ENCODE measurements at places on chromosomes 11 and 22.

- DNase-seq: no peak
- H3K27me3 ChIP-seq: no peaks in the 10 kb centered on the region
- no peak overlapping the region for H3K27ac ChIP-seq
- no peaks in the 10 kb centered on the region for H3K36me3 ChIP-seq
These were observed 34.1 kb downstream of the LMO1 start for GRCh38 chr11:8229299-8230177.

DNA sequence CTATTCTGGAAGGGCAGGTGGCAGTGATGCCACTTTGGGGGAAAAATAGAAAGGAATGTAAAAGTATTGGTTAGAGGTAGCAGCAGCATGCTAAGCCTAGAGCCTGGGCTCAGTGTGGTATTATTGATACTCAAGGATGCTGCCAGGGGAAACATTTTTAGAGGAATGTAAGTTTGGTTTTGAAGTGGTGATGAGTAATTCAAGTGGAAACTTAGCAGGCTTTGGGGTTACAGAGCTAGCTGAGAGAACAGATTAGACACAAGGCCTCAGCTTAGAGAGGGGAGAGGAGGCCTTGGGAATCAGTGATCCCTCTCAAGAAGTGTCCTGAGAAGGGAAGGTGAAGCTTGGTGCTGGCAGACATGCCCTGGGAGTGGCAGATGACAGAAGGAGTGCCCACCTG lies 32.9 kb upstream of the DDI1 start:
- no peak overlapping the region for H3K4me3 ChIP-seq
- no peaks in the 10 kb centered on the region for H3K36me3 ChIP-seq
- H3K27ac ChIP-seq: no peak overlapping the region
- H3K27me3 ChIP-seq: no peaks in the 10 kb centered on the region
- no peaks in the 10 kb centered on the region for H3K4me1 ChIP-seq

- H3K4me1 ChIP-seq: peaks cover 38% of the 10 kb centered on the region
- DNase-seq: no peak
- H3K4me3 ChIP-seq: peak overlapping the region; percentile 51
- peaks cover 2% of the 10 kb centered on the region for H3K36me3 ChIP-seq
These were observed 99.7 kb upstream of the HSD17B12 start for GRCh38 chr11:43580735-43581369.

DNA sequence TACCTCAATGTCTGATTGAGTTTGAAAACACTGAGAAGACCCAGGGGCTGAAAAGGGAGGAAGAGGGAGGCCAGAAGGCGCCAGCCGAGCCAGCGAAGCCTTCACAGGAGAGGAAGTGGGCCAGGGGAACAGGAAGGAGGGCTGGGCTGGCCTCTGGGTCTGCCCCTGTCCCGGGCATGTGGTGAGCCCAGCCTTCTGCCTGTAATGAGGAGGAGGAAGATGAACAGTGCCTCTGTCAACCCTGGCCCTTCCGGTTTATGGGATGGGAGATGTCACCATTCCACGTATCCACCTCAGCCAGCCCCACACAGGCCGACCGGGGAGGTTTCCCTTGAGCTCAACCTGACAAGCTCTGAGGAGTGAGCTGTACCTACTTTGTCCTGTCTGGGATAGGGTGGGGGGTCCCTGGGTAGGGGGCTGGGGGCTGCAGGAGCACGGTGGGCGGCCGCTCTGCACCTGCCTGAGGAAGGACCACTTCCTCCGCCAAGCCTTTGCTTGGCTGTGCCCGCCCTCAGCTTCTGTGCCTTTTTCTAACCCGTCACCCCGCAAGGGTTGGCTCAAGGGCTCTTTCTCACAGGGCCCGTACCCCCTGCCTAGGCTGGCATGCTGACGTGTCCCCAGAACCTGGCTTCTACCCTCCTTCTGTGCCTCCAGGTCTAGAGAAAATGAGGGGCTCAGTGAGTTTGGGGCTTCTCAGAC lies 2.0 kb downstream of the PARVG start:
- peak; percentile 78 for DNase-seq
- peaks cover 5% of the 10 kb centered on the region for H3K27me3 ChIP-seq
- peaks cover 31% of the 10 kb centered on the region for H3K36me3 ChIP-seq
- H3K4me1 ChIP-seq: peaks cover 38% of the 10 kb centered on the region
- H3K27ac ChIP-seq: peak overlapping the region; percentile 92

DNA sequence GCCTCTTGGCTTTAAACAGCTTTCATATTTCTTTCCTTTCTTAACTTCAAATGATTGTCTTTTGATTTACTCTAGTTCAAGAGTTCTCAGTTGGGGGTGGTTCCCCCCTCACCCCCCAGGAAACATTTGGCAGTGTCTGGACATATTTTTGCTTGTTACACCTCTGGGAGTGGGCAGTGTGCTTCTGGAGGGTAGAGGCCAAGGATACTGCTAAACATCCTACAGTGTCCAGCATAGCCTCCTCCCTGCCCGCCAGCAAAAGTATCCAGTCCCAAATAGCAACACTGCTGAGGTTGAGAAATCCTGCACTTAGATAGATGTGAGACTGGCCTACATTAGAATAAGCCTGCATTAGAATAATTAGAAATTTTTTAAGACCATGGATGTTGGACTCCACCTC lies 3.2 kb downstream of the PPP6R3 start:
- H3K27ac ChIP-seq: no peak overlapping the region
- no peaks in the 10 kb centered on the region for H3K27me3 ChIP-seq
- peaks cover 38% of the 10 kb centered on the region for H3K36me3 ChIP-seq
- peak overlapping the region; percentile 43 for H3K4me3 ChIP-seq
- H3K4me1 ChIP-seq: peaks cover 55% of the 10 kb centered on the region

DNA sequence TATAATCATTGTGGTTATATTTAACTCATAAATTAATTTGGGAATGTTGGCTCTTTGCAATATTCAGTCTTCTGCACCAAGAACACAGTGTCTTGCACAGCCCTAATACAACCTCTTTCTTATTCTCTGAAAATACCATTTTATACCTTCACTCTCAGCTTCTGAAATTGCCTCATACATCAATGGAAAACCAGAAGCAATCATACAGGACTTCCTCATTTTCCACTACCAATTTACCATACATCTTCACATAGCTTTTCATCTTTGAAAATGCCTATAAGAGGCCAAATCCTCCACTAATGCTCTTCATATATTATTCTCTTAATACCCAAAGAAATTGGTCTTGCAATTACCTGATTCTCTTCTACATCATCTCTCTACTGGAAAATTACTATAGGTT lies 4.3 kb upstream of the OR2AG1 start:
- no peak overlapping the region for H3K4me3 ChIP-seq
- no peaks in the 10 kb centered on the region for H3K36me3 ChIP-seq
- no peaks in the 10 kb centered on the region for H3K4me1 ChIP-seq
- peaks cover 15% of the 10 kb centered on the region for H3K27me3 ChIP-seq

- peaks cover 37% of the 10 kb centered on the region for H3K36me3 ChIP-seq
- H3K4me3 ChIP-seq: peak overlapping the region; percentile 30
- H3K4me1 ChIP-seq: peaks cover 82% of the 10 kb centered on the region
- peak overlapping the region; percentile 85 for H3K27ac ChIP-seq
- DNase-seq: peak; percentile 45
- H3K27me3 ChIP-seq: peaks cover 9% of the 10 kb centered on the region
These were observed 790 bp downstream of the IFITM5 start for GRCh38 chr11:298406-299065.

DNA sequence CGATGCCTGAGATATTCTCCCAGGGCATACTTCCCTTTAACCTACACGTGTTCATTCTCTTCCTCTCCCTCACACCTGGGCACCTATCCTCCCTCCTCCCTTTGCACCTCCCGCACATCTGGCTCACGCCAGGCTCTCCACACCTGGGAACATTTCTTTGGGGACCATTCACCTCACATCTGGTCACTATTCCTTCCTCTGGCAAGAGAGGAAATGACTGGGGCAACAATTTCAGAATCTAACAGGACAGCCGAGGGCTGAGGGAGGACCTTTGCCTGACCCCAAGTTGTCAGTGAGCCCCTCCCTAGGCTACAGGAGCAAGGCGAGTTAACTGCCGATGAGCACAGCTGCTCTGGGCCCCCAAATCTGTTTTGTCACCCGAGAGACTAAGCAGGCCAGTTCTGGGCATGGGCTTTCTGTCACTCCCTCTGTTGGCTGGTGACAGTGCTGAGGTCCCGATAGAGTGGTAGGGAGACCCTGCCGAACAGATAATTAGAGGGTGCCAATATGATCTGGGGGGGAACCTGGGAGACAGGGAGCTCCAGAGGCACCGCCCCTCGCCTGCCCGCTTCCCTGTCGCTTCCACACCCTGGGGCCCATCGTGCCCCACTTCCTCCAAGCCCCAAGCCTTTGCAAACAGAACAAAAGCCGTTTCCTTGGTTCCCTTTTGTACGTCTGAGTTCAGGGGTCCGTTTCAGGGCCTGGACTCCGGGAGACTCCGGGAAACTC lies 45.6 kb downstream of the EIF3F start:
- peaks cover 2% of the 10 kb centered on the region for H3K4me1 ChIP-seq
- H3K36me3 ChIP-seq: no peaks in the 10 kb centered on the region
- H3K27ac ChIP-seq: no peak overlapping the region
- DNase-seq: no peak
- H3K4me3 ChIP-seq: no peak overlapping the region

GRCh38 chr11:23284631-23285030 lies 424.4 kb upstream of the CCDC179 start:
- no peaks in the 10 kb centered on the region for H3K36me3 ChIP-seq
- no peak overlapping the region for H3K27ac ChIP-seq
- H3K4me3 ChIP-seq: no peak overlapping the region
- DNase-seq: no peak
- H3K4me1 ChIP-seq: no peaks in the 10 kb centered on the region

DNA sequence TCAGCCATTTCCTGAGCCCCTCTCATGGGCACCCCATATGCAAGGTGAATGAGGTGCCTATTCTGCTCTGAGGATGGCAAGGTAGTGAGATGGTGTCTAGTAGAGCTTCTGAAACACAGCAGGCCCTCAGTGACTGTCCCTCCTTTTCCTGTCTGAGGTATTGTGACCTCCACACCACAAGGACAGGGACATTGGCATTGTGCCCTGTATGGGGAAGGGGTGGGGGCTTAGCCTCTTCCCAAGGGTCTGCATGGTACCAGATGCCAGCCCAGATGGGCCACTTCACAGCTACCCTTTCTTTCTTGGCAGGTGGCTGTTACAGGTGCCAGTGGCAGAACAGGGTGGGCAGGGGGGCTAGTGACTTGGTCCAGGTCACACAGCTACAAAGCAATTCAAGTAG lies 78.8 kb downstream of the CABIN1 start:
- H3K36me3 ChIP-seq: peaks cover 60% of the 10 kb centered on the region
- no peak for DNase-seq
- H3K27ac ChIP-seq: no peak overlapping the region
- no peaks in the 10 kb centered on the region for H3K27me3 ChIP-seq
